ENCODE measurements at places on chromosomes 1 and 21.

DNA sequence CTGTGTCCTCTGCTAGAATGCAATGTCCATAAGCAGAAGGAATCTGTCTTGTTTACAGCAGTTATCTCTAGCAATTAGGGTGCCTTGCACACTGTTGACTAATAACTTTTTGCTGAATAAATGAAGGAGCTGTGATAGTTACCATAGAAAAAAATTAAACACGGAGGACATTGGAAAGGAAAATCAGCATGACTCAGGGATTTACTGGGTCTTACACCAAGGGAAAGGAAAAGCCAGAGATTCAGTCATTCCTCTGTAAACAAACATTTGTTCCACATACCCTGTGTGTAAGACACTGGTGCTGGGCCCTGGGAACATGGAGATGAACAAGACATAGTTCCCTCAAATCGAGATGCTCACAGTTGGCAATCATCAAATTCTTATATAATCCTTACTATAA lies 183.3 kb downstream of the PTGER3 start:
- DNase-seq = no peak

DNA sequence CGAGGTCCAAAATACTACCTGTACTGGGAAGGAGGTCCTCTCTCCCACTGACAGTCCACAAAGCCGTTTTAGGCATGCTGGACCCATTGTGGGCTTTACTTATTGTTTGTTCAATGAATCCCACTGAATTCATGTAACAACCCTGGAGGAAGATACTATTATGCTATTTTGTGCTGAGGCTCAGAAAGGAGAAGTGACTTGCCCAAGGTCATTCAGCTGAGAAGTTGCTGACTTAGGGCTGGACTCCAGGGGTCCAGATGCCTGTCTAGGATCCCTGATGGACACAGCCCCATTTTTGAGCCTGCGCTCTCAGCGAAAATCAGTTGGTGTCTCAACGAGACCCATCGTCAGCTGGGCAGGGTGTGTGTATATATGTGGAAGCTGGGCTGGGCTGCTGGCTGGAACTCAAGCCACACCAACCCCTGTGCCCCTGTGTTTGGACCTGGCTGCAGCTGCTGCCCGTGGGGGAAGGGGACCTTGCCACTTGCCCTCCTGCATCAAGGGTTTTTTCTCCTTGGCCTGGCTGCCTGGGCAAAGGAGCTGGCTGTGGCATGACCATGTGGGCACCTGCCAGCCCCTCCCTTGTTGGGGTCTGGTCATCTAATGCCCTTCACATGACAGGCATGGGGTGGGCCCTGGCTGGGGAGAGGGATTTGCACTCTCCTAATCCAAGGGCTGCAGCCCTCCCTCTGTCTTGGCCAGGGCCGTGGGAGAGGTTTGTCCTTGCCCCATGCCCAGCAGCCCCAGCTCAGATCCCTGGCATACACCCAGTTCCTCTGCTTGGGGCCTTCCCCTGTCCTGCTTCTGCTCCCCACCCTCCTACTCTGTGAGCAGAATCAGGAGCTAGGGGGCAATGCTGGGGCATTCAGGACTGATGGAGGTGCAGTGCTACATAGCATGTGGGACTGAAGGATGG lies 15.0 kb downstream of the KCNQ4 start:
- no peak for DNase-seq

DNA sequence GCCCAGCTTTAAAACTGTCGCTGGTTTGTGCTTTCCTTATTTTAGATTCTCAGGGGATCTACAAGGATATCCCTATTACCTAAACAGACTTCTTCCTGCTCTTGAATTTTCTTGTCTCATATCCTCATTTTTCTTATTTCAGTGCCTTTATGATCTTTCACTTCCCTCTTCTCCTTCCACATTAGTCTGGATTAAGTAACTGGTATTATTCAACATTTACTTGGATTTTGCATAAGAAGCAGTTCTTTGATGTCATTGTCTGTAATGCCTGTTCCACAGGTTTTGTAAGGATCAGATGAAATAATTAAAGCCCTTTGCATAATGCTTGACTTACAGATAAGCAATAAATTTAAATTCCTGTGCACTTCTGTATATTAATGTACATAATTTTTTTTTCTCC lies 26.5 kb downstream of the CXADR start:
- no peak for DNase-seq

- DNase-seq = peak; percentile 62
Measured at GRCh38 chr1:223748773-223749733, 36.7 kb downstream of the CAPN2 start.

DNA sequence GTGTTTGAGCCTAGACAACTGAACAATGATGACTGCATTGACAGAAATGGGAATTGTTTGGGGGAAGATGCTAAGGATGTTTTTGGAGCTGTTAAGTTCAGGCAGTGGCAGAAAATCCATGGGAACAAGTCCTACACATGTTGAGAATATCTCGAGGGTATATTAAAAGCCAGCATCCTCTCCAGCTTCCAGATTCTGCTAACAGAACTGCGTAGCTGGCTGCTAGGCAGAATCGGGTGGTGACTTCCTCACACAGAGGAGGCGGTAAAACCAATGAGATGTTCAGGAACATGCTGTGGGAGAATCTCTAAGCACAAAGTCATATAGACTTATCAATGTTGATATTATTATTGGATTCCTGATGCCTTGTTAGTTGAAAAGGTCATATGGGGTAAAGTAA lies 14.8 kb downstream of the FAM163A start:
- DNase-seq = no peak

DNA sequence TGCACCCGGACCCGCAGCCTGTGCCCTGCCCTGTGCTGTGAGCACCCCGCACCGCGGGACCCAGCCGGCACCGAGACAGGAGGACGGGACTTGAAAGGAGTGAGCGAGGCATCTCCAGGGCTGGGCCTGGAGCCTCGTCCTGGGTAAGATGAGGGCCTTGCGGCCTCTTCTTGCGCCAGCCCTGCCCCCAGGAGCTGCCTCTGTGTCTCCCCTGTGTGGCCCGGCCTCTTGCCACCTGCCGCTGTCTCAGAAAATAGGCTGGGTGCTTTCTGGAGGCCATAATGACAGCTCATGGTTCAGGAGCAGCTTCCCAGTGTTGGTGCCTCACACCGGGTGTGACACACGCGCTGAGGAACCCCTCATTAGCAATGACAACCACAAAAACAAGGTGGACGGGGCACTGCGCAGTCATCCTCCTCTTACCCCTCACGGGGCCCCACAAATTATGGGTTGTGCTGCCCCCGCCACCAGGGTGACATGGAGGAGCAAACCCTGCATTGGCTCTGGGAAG lies 161.5 kb upstream of the C1orf174 start:
- DNase-seq = no peak

GRCh38 chr1:95625224-95625623 lies 391.2 kb downstream of the RWDD3 start:
- no peak for DNase-seq

DNA sequence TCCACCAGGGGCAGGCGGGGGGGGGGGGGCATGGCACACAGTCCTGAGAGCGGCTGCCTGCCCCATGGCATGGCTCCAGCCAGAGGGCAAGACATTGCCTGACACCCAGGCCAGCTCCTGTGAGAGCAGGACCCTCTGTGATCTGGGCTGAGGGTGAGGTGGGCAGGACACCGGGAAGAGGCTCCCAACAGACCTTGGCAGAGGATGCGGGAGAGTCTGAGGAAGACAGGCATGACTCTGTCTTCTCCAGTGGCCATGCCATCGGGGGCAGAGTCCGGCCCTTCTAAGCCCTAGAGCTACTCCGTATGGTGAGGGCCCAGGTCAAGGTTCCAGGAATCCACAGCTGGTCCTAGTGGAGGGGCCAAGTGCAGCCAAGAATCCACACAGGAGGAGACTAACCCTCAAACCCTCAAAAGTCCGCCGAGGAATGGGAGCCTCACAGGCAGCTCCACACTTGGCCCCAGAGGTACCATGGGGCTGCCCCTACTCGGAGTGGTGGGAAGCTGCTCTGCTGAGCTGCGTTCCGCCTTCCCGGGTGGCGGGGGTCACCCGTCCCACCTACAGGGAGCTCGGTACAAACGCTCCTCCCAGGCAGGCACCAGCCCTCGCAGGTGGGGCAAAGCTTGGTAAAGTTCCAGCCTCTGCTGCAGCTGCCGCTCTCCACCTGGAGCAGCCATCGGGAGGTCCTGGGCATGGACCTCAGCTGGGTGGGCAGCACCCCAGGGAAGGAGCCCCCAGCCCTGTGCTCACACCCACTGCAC lies 6.5 kb downstream of the ACTRT2 start:
- no peak for DNase-seq

GRCh38 chr1:116817582-116818064 lies 63.4 kb downstream of the CD2 start:
- peak; percentile 77 for DNase-seq

DNA sequence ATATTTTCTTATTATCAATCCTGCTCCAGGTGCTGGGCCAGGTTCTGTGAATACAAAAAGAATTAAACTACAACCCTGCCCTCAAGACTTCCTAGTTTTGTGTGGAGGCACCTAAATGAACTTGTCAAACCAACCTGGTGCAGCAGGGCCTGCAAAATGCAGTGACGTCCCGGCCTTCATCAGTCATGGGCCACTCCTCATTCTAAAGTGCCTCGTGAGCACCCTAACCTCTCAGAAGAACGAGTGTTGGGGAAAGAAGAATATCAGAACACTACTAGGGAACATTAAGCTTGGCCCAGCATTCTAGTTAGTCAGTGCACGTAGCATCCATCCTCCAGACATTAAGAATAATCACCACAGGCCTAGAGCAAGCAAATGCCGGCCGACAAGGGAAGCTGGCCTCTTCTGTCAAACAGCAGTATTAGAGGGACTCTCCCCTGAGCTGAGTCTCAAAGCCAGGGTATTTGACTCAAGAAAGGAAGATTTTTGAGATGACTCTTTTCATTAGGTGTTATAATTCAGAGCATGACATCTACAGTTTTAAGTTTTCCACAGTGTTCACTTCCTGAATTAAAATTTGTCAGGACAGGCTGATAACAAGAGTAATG lies 137.9 kb downstream of the SLC45A1 start:
- DNase-seq = no peak

DNA sequence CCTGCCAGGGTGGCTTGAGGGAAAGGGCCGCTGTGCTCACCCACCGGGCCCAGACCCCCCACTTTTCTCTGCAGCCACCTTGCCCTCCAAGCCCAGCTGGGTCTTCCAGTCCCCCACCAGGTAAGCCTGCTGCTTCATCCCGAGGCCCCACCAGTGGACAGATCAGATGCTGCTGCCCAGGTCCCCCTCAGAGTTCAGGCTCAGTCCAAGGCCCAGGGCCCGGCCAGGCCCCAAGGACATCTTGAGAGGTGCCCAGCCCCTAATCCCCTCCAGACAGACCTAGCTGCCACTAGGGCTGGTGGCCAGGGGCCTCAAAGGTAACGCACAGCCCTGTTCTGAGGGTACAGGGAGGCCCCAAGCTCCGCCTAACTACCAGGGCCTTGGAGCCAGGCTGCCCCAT lies 58.6 kb downstream of the MEGF6 start:
- no peak for DNase-seq

GRCh38 chr1:209614151-209614420 lies 30.6 kb downstream of the CAMK1G start:
- DNase-seq = no peak

GRCh38 chr1:235317168-235317567 lies 10.8 kb downstream of the ARID4B start:
- DNase-seq = no peak

- DNase-seq = no peak
Measured at GRCh38 chr1:145757420-145757819, 38.1 kb downstream of the CD160 start.

DNA sequence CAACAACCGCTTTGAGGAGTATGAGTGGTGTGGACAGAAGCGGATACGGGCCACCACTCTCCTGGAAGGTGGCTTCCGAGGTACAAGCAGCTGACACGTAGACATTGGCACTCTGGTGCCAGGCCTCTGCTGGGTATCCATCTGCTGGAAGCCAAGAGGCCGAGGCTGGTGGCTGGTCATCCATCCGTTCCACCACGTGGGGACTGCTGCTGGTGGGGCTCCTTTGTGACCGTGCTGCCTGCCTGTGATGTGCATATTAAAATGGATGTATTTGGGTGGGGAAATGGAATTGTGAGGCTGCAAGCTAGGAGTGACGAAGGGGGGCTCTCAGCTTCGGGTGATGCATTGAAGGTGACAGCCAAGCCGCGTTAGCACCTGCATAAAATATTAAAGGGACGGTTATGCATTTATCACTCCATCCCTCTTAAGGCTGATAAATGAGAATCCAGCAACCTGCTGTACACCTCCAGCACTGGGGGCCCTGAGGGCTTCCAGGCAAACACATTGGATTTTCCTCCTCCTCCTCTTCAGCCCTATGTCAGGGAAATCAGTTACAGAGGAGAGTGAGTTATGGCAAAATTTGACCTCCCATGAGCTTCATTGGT lies 38.1 kb downstream of the TMEM53 start:
- DNase-seq = no peak

GRCh38 chr1:112971006-112971405 lies 15.0 kb upstream of the SLC16A1 start:
- no peak for DNase-seq

DNA sequence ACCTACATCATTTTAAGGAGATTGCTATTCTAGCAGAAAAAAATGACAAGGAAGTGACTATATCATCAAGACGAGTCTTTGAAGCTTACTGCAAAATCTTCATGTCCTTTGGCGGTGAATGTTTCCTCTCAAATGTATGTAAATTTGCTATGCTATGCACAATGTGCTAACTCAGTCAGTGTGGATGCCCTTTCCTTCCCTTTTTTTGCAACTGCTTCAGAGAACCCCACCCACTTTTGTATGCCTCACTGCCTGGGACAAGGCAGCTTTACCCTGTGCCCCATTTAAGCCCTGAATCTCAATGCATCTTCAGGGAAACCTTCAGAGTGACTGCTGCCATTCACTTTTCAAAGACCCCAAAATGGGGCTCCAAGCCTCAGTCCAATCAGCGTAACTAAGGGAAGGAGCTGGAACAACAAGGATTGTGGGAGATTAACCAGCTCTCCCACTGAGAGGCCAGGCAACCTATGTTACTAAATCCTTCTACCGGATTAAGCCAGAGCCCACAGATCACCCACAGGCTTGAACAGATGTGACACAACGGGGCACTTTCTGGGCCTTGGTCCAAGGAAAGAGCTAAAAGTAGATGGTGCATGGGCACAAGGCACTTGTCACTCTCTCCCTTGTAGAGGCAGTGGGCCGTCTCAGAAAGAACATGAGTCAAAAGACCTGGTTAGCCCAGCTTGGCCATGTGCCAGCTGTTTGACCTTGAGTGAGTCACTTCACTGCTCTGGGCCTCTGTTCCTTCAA lies 154.4 kb downstream of the PLPP3 start:
- DNase-seq = no peak

DNA sequence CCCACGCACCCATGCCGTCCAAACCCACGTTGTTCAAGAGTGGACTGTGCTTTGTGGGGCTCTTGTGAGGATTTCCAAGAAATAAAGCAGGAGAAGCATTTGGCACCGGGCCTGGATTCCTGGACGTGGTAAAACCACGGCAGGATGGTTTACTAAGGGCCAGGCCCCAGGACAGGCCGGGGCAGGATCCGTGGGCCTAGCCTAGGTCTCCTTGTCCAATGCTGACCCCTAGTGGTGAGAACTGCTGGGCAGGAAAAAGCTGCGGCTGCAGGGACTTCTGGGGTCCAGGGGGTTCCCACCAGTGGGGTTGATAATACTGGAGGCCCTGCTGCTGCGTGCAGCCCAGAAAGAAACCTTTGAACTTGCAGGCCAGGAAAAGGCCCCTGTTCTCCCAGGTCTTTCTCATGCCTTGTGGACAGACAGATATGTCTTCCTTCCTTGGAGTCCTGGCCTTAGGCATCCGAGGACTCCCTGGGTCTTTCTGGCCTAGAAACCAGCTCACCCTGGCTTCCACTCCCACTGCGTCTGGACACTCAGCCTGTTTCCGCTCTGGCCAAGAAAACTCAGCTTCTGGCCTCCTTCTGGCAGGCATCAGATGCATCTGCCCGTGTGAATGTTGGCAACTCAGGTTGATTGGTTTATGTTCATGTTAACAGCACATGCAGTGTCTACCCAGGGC lies 106.9 kb upstream of the TMEM51 start:
- peak; percentile 70 for DNase-seq

- DNase-seq = no peak
Measured at GRCh38 chr1:70745199-70745598, 302.4 kb downstream of the PTGER3 start.
